ENCODE measurements at places on chromosomes 3 and 15.
A peak's percentile ranks its signal among the peaks of the same experiment; 100 is the strongest.

- DNase-seq, result no peak
Measured at GRCh38 chr3:196901768-196902167, 34.0 kb downstream of the SENP5 start.

DNA sequence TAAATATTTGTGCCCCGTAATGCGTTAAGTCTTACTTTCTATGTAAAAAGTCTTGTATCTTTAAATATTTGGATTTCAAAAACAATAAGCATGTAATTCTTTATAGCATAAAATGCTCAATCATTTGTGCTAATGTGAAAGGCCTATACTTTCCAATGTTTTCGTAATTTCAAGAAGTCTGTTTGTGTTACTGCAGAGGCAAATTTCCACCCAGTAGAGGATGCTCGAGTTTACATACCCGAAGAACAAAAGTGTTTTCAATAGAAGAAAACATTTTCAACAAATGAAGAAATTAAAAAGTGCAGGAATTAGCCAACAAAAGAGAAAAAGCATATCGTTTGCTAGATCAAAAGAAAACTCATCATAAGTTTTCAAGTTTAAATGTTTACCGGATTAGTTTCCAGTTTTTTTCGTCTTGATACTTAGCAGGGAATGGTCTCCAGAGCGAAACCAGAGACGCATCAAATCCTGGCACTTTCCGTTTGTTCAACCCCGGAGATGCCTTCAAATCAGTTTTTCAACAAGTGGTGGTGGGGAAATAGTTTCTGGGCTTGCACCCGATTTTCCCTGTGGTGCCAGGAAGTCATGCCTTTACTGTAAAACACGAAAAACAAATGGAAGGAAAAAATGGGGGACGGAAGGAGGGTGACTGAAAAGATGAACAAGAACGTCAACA is 1.0 kb downstream of the CGGBP1 start:
- no peak for DNase-seq

DNA sequence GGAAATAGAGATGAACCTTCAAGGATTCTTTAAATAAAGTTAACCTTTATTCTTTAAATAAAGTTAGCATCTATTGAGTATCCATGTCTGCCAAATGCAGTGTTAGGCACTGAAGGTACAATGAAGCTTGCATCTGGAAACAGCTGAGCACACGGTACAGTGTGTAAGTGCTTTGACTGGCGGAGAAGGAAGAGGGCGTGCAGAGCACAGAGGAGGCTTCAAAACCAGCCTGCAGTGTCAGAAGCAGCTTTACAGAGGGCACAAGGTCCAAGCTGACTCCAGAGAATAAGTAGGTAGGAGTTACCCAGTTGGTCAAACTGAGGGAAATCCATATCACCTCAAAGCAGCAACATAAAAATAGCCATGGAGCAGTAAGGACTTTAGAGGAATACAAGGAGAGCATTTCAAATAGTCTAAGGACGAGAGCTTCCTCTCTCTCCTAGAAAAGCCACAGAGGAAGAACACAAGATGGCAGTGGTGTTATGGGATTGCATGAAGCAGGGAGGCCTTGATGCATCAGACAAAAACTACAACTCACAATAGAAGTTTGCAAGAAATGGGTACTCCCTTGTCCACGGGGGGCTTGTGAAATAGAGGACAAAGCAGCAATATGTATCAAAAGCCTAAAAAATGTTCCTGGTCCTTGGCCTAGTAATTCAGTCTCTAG is 60.3 kb upstream of the PPP2R3A start:
- no peak for DNase-seq

GRCh38 chr3:105791919-105792786 is 76.7 kb downstream of the CBLB start:
- no peak for DNase-seq

- DNase-seq, result no peak
Measured at GRCh38 chr15:94674296-94674695, 442.9 kb downstream of the MCTP2 start.

- no peak for DNase-seq
Measured at GRCh38 chr15:57922776-57923175, 142.7 kb downstream of the ALDH1A2 start.

- no peak for DNase-seq
Measured at GRCh38 chr15:89198196-89198595, 23.2 kb downstream of the RLBP1 start.

DNA sequence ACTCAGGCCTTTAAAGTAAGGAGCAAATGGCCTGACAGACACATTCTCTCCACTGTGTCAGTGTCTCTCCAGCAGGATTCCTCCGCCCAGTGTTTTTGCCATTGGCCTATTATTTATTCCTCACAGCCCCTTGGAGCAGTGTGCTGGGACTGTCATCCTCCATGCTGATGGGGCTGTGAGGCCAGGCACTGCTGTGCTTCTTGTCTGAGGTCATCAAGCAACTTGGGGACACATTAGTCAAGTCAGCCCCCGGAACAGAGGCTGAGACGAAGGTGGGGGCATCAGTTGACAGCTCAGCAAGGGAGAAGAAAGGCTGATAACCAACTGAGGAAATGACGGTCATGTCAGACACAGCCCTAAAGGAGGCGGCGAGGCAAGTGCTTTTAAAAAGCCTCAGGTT is 67.4 kb downstream of the XXYLT1 start:
- no peak for DNase-seq

DNA sequence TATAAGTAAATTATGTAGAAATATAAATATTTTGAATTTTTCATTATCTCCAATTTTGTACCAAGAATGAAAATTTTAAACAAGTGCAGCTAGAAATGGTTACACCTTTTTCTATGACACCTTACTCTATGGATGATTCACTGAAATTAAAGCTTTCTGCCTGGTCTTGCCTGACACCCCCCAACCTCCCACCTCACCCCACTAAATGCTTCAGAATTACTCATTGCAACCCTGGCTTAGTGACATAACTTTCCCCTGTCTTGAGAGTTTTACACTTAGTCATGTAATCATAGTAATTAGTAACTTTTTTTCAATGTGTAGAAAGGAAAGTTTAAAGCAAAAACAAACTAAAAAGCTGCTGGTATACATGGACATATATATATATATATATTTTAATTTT is 42.0 kb upstream of the MEIS2 start:
- DNase-seq, result no peak

- DNase-seq, result no peak
Measured at GRCh38 chr3:111810909-111811308, 48.2 kb upstream of the PHLDB2 start.

DNA sequence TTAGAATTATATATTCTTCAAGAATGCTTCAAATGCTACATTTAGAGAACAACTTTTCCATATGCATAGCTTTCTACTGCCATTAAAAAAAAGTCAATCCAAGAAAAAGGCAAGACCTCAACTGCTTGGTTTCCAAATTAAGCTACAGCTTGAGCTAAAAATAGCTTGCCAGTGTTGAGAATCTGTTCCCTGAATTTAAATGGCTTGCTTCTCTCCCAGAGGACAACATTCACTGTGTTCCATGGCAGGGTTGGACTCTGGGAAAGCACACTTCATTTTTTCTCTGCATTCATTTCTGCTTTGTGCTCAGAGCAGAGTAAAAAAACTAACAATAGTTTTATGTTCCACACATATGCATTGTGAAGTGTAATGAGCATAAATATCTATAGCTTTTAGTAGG is 50.3 kb upstream of the ACTL6A start:
- no peak for DNase-seq

DNA sequence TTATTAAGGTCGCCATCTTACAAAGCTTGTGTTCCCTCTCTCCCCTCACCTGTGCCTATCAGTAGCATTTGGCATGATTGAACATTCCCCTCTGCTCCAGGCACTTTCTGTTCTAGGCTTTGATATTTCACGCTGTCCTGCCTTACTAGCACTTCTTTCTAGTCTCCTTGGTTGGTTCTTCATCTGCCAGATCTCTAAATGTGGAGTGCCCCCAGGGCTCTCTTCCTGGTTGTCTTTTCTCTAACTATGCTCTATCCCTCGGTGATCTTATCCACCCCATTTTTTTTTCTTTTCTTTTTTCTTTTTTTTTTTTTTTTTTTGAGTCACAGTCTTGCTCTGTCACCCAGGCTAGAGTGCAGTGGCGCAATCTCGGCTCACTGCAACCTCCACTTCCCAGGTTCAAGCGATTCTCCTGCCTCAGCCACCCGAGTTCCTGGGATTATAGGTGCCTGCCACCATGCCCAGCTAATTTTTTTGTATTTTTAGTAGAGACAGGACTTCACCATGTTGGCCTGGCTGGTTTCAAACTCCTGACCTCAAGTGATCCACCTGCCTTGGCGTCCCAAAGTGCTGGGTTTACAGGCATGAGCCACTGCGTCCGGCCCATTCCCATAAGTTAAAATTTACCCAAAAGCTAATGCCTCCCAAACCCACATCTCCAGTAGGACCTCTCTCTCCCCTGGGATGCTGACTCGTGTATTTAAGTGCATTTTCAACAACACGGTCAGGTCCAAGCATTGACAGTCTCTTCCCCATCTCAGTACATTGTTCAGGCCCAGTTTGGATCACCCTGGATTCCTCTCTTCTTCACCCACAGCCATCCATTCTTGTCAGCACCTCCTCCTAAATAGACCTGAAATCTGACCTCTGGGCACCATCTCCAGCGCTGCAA is 5.2 kb downstream of the NUSAP1 start:
- no peak for DNase-seq

- no peak for DNase-seq
Measured at GRCh38 chr3:99971761-99972160, 142.5 kb downstream of the FILIP1L start.

DNA sequence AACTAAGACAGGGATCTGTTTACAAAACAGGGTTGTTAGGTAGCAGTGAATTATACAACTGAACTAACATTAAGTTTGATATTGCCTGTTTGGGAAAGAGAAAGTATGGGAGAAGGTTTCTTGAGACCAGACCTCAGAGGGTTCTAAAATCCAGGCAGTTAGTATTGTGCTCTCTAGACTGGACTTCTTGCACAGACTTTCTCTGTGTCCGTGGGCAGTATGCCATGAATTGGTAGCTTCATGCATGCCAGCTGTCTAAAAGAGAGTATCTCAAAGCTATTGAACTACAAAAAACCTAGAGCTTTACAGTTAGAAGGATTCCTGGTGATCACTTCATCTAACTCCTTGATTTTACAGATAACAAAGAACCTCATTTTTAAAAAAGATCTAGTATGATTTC is 12.5 kb downstream of the SAMD7 start:
- DNase-seq, result no peak

DNA sequence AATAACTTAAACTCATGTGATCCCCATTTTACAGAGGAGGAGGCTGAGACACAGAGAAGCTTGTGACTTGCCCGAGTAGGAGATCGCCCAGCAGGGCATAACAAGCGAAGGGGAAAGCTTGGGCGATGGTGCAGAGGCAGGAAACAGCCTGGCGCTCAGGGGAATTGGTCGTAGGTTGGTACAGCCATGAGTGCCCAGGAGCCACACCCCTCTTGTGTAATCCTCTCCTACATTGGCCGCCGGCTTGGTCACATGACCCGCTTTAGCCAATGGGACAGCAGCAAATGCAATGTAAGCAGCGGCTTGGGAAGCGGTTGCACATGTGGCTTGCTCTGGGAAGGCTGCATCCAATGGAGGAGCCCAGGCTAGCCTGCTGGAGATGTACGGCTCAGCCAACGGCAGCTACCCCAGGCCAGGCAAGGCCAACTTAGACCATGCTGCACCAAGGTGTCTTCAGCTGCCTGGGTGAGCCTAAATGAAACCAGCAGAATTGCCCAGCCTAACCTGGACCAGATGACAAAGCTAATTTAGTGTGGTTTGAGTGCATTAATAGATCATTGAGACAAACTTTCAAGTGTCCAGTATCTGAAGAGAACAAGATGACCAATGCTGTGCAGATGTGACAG is 50.3 kb upstream of the SLC6A6 start:
- DNase-seq, result no peak

- DNase-seq, result no peak
Measured at GRCh38 chr3:183698756-183699155, 1.2 kb downstream of the YEATS2 start.

- no peak for DNase-seq
Measured at GRCh38 chr15:68097029-68097428, 42.9 kb downstream of the PIAS1 start.

DNA sequence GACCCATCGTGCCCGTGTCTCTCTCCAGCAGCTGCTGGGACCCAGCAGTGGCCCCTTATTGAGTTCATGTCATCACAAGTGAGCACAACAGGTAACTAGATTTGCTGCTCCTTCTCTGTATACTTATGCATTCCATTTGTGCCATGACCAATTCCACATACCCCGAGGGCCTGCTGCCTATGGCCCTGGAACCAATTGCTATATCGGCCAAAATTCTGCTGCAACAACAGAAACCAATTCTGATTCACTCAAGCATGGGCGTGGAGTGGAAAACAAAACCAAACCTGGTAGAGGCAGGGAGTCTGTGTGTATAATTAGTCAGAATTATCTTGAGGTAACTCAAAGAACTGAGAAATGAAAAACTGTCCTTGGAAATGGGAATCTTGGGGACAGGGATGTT is 516.6 kb downstream of the EPHB1 start:
- DNase-seq, result no peak

DNA sequence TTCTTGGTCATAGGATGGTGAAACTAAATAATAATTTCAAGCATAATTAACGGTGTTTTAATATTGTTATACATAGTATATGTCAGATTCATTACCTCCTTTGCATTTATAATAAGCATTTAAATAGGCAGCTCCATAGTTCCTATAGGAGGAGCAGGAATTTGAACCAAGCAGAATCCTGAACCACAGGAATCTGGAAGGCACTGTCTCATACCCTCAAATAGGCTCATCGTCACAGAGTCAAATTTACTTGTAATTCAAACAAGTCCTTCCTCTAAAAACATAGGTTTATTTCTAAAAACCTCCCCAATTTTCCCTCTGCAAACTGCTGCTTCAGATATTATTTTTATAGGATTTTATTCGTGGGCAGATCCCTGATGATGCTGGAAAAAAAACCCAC is 376.3 kb upstream of the ARHGEF26 start:
- no peak for DNase-seq

DNA sequence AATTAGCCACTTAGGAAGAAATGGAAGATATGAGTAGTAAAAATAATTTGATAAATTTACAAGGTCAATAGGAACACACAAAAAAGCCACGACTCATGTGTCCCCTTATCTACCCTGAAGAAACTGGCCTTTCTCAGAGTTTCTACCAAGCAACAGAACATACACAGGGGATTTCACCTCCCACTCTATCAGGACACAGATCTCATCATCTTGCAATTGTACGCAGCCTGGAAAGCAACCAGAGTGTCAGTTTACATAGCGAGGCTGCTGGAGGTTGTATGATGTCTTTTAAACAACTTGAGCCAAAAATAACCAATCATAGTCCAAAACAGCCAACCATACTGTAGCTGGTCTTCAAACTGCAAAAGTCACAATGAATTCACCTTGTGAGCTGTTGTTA is 19.7 kb upstream of the LMOD3 start:
- DNase-seq, result no peak

DNA sequence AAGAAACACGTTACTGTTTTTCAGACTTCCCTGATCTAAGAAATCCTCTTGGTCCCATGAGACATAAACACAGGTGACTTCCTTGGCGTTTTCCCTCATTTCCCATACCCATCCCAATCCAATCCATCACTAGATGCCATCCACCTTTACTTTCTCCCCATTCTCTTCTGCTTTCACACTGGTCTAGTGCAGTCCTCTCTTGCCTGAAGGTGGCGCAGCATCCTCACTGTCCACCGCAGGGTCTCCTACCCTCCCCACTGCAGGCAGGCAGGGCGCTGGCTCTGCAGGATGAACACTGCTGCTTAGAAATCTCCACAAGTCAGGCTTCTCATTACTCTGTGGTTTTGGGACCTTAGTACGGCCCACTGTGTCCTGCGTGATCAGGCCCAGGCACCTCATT is 58.2 kb downstream of the RAB7A start:
- DNase-seq, result peak; percentile 39

All from activated CD4-positive, alpha-beta T cell treated with anti-CD3 and anti-CD28 coated beads for 24 hours (primary cell).